ENCODE measurements at places on chromosomes 1 and 21.

- DNase-seq = no peak
These were observed 37.8 kb upstream of the POFUT2 start for GRCh38 chr21:45325206-45326168.

DNA sequence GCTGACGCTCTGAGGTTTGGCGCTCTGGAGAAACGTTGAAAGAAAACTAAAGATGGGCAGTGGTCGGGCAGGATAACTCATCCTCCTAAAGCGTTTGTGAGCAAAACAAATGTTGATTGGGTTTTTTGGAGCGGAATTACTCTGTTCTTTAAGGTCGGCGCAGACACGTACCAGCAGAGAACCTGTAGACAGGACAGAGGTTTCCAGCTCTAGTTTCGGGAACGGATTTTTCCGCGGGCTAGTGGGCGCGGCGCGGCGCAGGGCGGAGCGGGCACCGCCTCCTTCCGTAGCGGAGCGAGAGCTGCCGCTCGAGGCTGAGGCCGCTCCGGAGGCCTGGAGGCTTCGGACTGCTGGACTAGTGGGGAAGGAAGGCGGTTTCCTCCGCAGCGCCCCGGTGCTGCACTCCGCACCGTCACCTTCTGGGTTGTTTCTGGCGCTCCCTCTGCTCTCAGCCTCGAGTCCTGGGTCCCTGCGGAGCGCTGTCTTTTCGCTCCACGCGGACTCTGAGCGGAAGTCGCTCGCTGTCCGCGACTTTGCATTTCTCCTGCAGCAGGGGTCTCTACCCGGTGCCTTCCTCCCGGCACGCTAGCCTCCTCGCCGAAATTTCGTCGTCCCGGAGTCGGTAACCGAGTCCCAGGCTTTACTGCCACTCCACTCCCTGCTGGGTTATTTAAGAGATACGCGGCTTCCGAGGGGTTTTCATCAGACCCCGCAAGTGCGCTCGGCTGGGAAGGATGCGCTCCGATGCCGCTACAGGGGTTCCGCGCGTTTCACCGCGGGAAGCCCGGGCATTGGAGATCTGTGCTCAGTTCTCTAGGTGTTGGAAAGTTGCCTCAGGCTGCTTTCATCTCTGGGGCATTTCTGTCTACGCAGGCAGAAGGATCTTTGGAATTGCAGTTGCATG, 7.0 kb downstream of the FOXD2 start:
- DNase-seq = peak; percentile 32

DNA sequence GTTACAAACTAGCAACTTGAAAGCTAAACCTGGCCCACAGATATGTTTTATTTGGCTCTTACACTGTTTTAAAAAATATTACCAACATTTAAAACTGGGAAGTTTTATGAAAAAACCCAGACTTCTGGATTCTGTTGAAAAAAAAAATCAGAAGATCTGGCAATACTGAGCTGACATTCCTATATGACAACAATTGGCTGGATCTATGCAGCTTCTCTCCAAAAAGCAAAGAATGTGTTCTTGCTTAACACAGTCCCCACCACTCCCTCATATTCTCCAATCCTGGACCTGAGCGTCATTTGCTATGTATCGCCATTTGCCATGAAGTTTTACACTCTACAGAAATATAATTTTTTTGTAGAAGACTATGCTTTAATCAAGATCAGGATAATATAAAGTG, 859.6 kb downstream of the LTN1 start:
- no peak for DNase-seq

DNA sequence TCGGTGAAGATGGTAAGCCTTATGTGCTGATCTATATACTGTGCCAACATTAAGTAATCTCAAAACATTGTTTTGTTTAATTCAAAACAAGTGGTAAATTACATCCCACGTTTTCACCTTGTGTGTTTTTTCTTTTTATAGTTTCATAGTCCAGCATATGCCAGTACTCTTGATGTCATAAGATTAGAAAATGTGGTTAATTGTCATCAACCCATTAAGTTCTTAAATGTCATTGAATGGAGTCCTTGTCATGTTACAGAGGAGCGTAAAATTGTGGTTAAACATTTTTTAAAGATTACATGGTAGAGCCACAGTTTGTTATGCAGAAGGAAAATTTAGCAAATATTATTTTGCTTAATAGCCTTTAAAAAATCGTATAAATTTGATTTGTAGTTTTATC, 93.1 kb downstream of the FNBP1L start:
- no peak for DNase-seq

- DNase-seq = no peak
These were observed 71.8 kb upstream of the SAMSN1 start for GRCh38 chr21:14617871-14618270.

- no peak for DNase-seq
These were observed 209.3 kb upstream of the C1orf105 start for GRCh38 chr1:172211221-172211620.

- no peak for DNase-seq
These were observed 73.3 kb downstream of the CAMTA1 start for GRCh38 chr1:6858596-6858995.

DNA sequence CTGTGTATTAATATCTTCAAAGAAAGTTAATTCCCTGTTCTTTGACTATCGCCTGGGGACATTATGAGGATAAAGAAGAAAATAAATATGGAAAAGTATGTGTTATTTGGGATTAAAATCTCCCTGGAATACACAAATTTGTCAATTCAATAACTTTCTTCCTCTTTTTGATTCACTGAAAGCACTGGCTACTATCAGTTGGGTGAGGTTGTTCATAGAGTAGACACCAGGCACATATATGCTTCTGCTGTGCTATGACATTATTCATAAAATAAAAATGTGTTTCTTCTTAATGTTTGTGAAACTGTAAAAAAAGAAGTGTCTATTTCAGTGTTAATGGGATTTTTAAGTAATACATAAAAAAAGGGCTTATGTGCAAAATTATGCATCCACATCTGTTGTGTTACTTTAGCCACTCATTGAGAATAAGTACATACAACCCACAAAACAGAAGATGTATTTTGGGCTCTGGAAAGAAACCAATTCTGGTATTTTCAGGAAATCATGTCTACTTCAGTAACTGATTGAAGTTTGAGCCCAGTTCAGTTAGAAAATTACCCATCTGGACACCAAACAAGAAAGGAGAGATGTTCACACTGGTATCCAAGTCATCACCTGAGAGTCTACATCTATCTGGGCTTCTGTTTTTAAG, 169.4 kb downstream of the GABPA start:
- DNase-seq = no peak

DNA sequence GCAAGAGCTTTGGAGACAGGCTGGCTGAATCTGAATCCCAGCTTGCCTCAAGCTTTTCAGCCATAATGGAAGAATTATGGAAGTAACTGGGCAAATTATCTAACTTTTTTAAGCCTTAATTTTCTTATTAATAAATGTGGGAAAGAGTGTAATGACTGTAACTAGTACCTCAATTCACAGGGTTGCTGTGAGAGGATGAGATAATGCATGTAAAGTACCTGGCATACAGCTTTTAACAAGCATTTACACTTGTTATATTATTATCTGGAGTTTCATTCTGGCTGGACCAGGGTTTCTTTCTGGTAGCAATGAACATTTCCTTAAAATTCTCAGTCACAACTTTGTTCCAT, 15.9 kb upstream of the TNFSF4 start:
- DNase-seq = no peak

- DNase-seq = no peak
These were observed 271.6 kb upstream of the SGIP1 start for GRCh38 chr1:66262208-66262963.

GRCh38 chr1:101112051-101112780, 86.6 kb upstream of the DPH5 start:
- no peak for DNase-seq

GRCh38 chr1:94727846-94728715, 92.1 kb upstream of the SLC44A3 start:
- no peak for DNase-seq

DNA sequence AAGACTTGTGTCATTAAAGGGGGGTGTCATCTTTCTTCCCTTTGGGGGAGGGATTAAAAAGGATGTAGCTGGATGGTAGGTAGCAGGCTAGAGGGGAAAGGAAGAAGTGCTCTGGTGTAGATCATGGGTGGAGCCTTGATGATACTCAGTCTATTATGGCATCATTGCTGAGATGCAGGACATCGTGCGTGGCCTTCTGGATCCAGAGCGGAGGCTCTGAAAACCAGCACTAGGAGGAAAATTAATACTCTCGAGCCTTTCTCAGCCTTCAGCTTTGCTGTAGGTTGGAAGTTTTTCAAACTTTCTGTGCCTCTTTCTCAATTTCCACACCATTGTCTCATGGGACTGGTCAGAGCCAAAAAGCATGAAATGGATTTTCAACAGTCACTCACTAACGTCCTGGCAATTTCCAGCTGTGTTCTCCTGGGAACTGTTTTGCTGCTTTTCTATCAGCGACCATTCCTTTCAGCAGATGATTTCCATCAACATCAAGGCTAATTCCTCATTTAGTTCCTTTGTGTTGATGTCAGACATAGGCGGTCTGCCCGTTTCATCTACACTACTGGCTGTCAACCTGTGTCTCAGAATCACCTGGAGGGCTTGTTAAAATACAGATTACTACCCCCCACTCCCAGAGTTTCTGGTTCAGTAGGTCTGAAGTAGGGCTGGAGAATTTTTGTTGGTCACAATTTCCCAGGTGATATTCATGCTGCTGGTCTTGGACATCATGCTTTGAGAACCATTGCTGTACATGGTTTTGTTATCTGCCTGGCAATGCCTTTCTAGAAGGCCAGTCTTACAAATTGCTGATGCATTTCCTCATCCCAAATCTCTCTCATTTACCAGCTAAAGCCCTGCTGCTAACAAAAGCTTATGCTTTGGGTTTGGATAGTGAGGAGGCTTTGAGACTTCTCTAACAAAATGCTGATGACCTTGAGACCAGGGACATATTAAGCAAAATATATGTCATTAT, 7.7 kb downstream of the CACNA1E start:
- DNase-seq = no peak

GRCh38 chr1:147612366-147612765, 58.0 kb downstream of the ACP6 start:
- no peak for DNase-seq

GRCh38 chr21:14453339-14454015, 70.5 kb upstream of the HSPA13 start:
- DNase-seq = no peak

DNA sequence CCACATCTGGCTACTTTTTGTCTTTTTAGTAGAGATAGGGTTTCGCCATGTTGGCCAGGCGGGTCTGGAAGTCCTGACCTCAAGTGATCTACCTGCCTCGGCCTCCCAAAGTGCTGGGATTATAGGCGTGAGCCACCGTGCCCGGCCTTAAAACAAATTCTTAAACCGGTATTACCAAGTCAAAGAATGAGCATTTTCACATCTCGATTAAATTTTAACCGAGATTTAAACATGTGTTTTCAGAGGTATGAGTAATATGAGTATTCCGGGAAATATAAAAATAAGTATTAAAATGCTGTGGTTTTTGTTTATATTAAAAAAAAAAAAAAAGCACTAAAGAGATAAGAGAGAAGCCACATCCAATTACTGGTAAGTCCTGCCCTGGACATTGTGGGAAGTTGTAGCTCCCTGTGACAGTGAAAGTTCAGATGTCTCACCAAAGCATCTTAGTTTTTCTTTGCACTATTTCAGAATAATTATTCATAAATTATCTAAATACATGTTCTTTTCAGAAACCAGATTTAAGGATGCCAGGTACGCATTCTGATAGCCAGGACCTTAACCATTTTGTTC, 24.9 kb downstream of the ZNF281 start:
- no peak for DNase-seq

GRCh38 chr1:36232212-36233095, 8.2 kb downstream of the THRAP3 start:
- no peak for DNase-seq

GRCh38 chr1:232622981-232623380, 7.0 kb downstream of the SIPA1L2 start:
- no peak for DNase-seq

- peak; percentile 22 for DNase-seq
These were observed 12.6 kb upstream of the OR6N2 start for GRCh38 chr1:158793604-158794003.

DNA sequence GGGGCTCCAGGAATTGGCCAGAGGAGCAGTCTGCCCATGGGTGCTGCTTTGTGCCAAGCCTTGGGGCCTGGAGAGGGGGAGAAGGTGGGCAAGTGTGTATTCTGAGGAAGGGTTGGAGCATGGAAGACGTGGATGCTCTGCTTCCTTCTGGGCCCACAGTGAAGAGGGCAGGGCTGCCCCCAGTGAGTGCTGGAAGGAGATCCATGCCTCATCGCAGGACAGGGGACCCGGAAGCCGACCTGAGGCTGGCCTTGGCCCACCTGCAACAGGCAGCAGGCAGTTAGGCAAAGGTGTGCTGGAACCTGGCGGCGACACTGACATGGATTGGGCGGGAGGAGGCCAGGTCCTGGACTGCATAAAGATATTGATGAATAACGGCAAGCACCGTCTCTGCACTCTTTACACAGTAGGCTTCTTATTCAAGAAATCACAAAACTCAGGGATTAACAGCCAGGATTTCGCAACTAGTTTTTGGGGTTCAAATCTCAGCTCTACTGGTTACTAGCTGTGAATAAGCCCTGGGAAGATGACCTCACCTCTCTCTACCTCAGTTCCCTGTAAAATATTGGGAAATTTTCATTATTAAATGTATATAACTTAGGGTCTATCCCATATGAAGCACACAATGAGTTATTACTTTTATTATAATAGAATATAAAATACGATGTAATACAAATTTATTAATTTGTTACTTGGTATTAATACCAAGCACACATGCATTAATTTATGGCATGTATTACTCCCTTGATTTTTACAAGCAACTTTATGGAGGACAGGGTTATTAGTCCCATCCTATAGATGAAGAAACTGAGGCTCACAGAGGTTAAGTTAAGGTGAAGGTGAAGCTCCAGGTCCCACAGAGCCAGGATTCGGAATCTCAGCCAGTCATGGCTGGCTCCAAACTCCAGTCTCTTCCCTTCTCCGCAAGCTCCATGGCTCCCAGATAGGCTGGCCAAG, 62.3 kb downstream of the DHRS3 start:
- no peak for DNase-seq

DNA sequence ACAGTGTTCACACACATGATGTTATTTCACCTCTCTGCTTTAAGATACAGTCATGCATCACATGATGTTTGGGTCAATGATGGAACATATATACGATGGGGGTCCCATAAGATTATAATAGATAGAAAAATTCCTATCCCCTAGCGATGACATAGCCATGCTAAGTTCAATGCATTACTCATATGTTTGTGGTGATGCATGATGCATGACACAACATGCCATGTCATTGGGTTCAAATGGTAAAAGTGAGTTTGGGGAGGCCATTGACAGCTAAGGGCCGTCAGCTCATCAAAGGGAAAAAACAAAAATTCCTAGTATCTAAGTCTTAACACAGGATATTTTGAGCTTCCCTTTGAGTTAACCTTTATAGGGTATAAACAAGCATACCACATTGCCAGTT, 73.6 kb downstream of the ATP1A1 start:
- DNase-seq = no peak

All from stimulated activated CD4-positive, alpha-beta T cell treated with anti-CD3 and anti-CD28 coated beads, Interleukin-2, amount 100 ng/mL, for 48 hours (primary cell).